Esophagus squamous epithelium (tissue), 5 donors: ENCODE measurements at places on chromosomes 2 and 18. TPM values are rescaled to one million over a fixed set of nuclear protein-coding genes. Genes with fewer than 3 reads are reported as not detected.

The GALNT13 gene
- 0.11 TPM for total RNA-seq

The HJURP gene
- 5.4 TPM for total RNA-seq

The ASPRV1 gene
- 0.38 TPM for total RNA-seq

DNA sequence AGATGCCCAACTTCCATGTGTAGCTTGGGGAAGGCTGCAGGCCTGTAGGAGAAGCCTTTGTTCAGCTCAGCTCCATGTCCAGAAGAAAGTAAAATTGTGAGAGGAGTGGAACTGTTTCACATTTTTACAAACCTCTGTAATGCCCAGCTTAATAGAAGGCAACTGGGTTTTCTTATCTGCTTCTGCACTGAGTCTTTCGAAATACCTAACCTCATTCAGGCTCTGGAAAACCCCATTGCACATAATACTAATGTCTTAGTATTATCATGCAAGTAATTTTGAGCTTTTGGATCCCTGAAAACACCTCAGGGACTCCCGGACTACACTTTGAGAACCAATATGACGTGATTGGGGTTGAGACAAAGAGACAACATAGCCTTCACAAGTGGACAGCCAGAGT lies 5.8 kb downstream of the SMIM21 start:
- no peak overlapping the region for H3K4me3 ChIP-seq
- H3K27me3 ChIP-seq, result no peaks in the 10 kb centered on the region
- DNase-seq, result no peak
- no peak overlapping the region for H3K27ac ChIP-seq

DNA sequence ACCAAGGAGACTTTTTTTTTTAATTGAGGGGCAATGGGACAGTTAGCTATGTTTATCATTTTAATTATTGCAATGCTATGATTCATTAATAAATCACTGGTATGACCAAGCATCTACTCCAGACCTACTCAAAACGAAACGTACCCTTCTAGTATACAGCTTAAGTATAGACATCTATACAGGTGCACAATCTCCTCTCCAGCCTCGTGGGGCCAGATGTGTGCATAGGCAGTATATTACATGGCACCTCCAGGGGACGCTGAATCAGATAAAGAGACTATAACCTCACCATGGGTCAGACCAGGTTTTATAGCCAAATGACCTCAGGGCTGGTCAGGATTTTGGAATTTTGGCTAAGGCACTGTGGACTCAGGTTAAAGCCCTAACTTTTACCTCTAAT lies 86.6 kb downstream of the SS18 start:
- H3K27me3 ChIP-seq, result no peaks in the 10 kb centered on the region
- no peaks in the 10 kb centered on the region for H3K4me1 ChIP-seq
- no peak for DNase-seq
- no peak overlapping the region for H3K27ac ChIP-seq
- no peak overlapping the region for H3K4me3 ChIP-seq
